Activated CD4-positive, alpha-beta T cell treated with anti-CD3 and anti-CD28 coated beads for 24 hours (primary cell): ENCODE measurements at places on chromosomes 13 and 19.

DNA sequence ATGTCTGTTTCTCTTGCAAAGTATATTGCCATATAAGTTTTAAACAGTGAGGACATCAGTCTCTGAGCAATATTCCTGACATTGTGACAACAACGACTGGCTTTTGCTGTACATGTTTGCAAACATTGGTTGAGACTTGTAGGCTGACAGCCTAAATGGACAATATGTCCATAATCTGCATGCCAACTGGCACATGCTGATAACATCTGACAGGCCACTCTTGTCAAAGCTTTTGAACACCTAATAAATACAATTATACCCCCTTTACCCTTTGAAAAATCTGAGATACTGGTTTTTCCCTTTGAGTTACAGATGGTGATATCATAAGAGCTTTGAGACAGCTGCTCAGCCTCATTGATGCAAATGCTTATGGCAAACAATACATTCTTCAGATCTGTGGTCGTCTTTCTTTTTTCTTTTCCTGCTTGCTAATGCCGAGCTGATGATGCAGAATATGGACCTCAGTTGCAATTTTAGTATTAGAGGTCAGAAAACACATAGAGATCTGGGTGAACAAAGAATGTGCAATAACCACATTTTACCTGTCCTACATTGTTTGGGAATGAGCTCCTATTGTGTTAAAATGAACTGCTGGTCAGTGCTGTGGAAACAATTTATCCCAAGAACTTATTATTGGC, 114.9 kb downstream of the RFC3 start:
- no peak for DNase-seq

- DNase-seq: no peak
These were observed at the start of gene LGALS7B for GRCh38 chr19:38788478-38789243. LGALS7B (plus strand) TSS chr19:38789200; CDS start chr19:38789227, 27 bp downstream.

DNA sequence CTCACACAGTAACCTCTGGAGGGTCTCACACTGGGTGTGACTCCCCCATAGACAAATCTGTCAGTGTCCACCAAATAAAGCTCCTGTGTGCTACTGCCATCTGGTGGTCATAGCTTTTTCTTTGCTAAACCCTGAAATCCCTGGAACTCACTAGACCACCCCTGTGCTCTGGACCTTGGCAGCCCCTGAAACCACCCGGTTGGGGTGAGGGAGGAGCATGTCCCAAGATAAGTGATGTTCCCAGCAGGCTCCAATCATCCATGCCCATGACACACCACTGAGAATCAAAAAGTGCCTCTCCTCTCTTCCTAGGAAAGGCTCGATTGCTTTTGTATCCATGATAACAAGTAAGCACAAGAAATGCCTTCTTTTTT, 6.5 kb upstream of the HSD17B14 start:
- DNase-seq: no peak

DNA sequence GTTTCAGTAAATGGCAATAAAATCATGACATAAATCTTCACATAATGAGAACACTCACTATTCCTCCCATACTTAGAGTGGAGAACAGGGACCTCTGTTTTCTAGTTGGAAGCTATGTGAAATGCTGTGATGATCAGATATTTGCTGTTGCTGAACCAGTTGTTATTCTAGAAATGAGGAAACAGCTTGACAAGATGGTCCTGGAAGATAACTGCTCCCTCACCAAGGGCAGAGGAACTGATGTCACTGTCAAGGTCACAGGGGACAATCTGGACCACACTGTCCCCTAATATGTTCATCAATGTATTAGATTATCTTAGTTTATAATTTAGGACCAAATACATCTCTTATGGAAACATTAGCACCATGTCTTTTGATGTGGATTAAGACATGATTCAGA, 1173.3 kb downstream of the PCDH17 start:
- no peak for DNase-seq

- DNase-seq: no peak
These were observed 545.8 kb downstream of the LIG4 start for GRCh38 chr13:107669391-107669993.

GRCh38 chr13:24264976-24265375, 44.4 kb upstream of the C1QTNF9 start:
- DNase-seq: peak; percentile 65

GRCh38 chr13:22748866-22749577, 431.8 kb upstream of the SGCG start:
- DNase-seq: no peak

- no peak for DNase-seq
These were observed 151.4 kb downstream of the PDS5B start for GRCh38 chr13:32737679-32738078.

GRCh38 chr19:41796901-41797300, 514 bp downstream of the CEACAM3 start:
- no peak for DNase-seq

- no peak for DNase-seq
These were observed 69.7 kb upstream of the UBL3 start for GRCh38 chr13:29920025-29920643.

GRCh38 chr13:75612354-75612753, 23.8 kb upstream of the LMO7 start:
- DNase-seq: no peak

- DNase-seq: no peak
These were observed 3.0 kb downstream of the ONECUT3 start for GRCh38 chr19:1756264-1756663.
